ENCODE measurements at places on chromosomes 5 and 9. TPM values are rescaled to one million over a fixed set of nuclear protein-coding genes. Genes with fewer than 3 reads are reported as not detected.

- DNase-seq: no peak
These were observed 21.1 kb upstream of the LHX2 start for GRCh38 chr9:123990427-123990826.

GRCh38 chr5:178304016-178304415, 71.4 kb upstream of the PHYKPL start:
- DNase-seq: no peak

DNA sequence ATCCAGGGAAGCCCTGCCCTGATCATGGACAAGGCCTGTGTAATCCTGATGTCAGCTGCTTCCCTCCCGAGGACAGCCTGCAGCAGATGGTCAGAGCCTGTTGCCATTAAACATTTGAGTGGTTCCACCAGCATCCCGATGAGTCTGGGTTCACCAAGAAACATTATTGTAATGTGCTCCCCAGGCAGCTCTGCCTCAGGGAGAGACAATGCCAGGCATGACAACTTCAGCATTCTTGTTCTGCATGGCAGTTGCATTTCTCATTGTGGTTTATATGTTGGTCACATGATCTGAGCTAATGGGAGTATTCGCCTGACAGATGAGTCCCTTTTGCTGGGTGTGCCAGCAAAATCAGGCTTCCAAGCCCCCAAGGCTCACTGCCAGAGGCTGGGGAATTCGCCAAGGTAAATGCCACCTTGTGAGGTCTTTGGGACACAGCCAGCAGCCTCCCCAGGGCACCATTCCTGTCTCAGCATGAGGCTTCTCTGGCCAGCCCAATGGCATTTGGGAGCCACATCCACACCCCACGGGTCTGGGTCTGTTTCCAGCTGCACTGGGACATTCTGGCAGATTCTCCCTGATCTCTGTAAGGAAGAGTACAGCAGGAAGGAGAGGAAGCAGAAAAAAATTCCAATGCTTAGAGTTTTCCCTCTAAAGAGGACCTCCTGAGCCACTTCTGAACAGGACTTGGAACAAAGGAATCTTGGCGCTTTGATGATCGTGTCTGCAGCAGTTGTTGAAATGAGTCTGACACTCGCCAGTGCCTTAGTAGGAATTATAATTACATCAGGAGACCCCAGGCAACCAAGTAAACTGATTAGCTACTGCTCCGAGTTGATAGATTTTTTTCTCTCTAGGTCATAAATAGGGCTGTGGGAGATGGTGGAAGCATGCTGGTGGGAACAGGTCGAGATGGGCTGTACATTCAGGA, 18.7 kb downstream of the KCNIP1 start:
- peak; percentile 98 for DNase-seq

- DNase-seq: no peak
These were observed 47.4 kb downstream of the PRKACG start for GRCh38 chr9:68966496-68966944.

DNA sequence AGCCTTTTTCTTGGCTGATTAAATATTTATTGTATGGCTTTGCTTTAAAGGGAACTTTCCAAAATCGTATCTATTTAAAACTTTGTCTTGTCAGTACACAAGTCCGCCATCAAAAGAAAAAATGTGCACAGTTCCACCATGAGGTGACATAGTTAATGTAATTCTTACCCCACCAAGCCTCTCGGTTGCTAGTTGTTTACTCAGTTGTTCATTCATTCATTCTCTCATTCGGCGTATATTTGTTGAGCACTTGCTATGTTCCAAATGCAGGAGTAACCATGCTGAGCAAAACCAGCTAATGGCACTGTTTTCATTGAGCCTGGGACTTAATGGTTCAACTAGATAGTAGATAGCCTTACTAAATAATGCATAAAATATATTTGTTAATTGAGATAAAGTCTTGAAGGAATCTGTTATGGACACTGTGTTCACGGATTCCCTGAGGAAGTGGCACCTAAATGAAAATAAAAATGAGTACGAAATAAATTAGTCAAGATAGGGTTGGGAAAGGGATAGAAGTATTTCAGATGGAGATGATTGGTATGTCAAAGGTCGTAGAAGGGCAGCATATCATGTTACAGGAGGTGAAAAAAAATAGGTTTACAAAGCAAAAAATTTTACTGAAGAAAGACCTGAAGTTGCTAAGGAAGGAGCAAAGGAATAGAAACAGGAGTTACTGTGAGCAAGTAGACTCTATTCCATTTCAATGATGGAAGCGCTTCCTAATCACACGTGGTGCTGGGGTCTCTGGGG, 1.5 kb downstream of the DCAF10 start:
- DNase-seq: no peak

CD74 gene
- not detected for total RNA-seq

ERCC6L2 gene
- total RNA-seq: 85.1 TPM

Data from A172 (cell line).